ENCODE measurements at places on chromosomes 1 and 21. TPM values are rescaled to one million over a fixed set of nuclear protein-coding genes. Genes with fewer than 3 reads are reported as not detected.
A peak's percentile ranks its signal among the peaks of the same experiment; 100 is the strongest.

Gene RAVER2
- 18.0 TPM for total RNA-seq

Gene WNT4
- 5.4 TPM for total RNA-seq

GRCh38 chr1:160665330-160666078 is 18.7 kb upstream of the SLAMF1 start:
- H3K27ac ChIP-seq: peak overlapping the region; percentile 2
- H3K4me3 ChIP-seq: no peak overlapping the region
- no peaks in the 10 kb centered on the region for H3K36me3 ChIP-seq
- peak; percentile 52 for DNase-seq

- no peak overlapping the region for H3K27ac ChIP-seq
- no peak overlapping the region for H3K4me3 ChIP-seq
- H3K4me1 ChIP-seq: peaks cover 5% of the 10 kb centered on the region
- H3K27me3 ChIP-seq: no peaks in the 10 kb centered on the region
- no peak for DNase-seq
Measured at GRCh38 chr1:97245026-97245425, 523.4 kb downstream of the PTBP2 start.

DNA sequence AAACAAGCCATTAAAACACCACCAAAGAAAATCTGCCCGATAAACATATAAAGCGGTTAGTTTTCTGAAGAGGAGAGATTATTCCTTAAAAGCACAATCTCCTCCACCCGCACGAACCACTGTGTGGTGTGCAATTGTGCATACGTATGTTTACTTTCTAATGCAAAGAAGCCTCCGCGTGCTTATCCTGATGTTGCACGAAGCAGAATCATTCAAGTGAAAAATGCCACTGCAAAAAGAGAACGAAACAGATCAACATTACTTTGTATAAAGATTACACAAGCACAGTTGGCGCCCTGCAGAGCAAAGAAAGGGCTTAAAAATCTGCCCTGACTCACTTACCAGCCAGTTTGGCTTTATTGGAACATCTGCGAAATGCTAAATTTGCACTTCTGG is 166.8 kb downstream of the ZNF281 start:
- peak overlapping the region; percentile 21 for H3K4me3 ChIP-seq
- H3K36me3 ChIP-seq: no peaks in the 10 kb centered on the region
- H3K27me3 ChIP-seq: no peaks in the 10 kb centered on the region
- H3K27ac ChIP-seq: no peak overlapping the region

All from stomach (tissue), 19 donors.